ENCODE measurements at places on chromosomes 6 and 20.

DNA sequence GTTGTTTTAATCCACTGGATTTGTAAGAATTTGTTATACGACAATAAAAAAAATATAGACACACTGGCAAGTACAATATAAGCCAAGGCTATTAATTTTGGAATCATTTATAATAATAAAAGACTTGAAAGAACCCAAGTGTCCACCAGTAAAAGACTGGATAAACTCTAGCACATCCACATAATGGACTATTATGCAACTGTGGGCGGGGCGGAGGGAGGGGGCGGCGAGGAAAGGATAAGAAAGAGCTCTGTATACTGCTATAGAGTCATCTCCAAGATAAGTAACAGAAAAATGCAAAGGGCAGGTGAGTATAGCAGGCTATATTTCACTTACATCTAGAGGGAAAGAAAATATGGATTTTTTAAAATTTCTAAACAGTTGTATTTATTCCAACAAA lies 123.3 kb downstream of the TBC1D32 start:
- DNase-seq: no peak

DNA sequence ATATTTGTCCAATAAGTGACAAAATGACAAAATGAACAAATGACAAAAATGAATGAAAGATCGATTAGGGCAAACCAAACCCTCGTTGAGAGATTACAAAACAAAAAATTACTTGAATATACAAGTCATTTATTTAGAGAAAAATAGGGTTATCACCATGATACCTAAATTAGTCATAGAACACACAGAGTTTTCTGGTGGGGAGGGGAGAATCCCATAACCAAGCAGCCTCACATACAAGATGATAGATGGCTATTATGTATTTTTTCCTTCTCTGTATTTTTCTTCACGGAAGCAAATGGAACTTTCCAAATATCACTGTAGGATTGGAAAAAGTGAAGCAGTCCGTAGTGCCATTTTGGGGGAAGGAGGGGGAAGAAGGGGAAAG lies 28.5 kb upstream of the BMP6 start:
- DNase-seq: no peak

GRCh38 chr6:41315943-41316620 lies 19.3 kb upstream of the NCR2 start:
- DNase-seq: no peak

GRCh38 chr6:97110149-97110548 lies 172.9 kb downstream of the MMS22L start:
- DNase-seq: no peak

DNA sequence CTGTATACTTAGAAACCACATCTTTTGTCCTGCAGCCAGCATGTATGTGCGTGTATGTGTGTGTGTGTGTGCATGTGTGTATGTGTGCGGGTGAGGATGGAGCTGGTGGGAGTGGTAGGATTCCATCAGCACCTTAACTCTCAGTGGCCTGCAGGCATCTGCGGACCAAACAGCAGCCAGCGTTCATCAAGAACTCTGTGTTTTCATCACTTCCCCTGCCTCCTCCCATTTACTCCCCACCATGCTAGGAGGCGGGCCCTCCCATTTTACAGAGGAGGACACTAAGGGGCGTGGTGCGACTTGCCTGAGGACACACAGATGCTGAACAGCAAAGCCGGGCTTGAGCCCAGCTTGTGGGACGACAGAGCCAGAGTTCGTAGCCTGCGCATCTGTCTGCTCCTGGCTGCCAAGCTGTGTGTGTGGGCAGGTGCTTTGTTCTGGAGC lies 8.9 kb downstream of the VSTM2L start:
- peak; percentile 56 for DNase-seq

GRCh38 chr20:35248641-35249475 lies 22.4 kb downstream of the MMP24 start:
- peak; percentile 44 for DNase-seq

GRCh38 chr6:8047541-8048292 lies 16.5 kb downstream of the BLOC1S5 start:
- DNase-seq: peak; percentile 18

- no peak for DNase-seq
Observed at GRCh38 chr6:72999995-73000394, 225.3 kb downstream of the KHDC1L start.

- DNase-seq: no peak
Observed at GRCh38 chr20:32282461-32282860, 5.0 kb downstream of the KIF3B start.

DNA sequence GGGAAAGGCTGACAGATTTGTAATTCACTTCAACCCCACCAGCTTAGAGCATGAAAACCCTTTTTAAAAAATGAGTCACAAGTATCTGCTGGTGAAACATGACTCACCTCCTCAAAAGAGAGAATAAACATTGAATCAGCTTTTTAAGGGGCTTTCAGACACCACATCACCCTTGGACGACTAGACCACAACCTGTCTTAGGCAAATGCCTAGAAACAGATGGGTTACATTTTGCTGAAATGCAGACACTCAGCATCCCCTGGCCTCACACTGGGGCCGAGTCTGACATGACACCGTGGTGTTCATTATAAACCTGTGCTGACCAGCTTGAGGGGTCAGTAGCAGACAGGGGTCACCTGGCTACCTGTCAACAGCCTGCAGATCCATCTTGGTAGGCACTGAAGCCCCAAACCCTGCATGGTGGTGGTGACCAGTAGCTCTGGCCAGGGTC lies 175.3 kb upstream of the CST7 start:
- DNase-seq: peak; percentile 93

- no peak for DNase-seq
Observed at GRCh38 chr6:86031713-86032112, 389.0 kb upstream of the SYNCRIP start.

DNA sequence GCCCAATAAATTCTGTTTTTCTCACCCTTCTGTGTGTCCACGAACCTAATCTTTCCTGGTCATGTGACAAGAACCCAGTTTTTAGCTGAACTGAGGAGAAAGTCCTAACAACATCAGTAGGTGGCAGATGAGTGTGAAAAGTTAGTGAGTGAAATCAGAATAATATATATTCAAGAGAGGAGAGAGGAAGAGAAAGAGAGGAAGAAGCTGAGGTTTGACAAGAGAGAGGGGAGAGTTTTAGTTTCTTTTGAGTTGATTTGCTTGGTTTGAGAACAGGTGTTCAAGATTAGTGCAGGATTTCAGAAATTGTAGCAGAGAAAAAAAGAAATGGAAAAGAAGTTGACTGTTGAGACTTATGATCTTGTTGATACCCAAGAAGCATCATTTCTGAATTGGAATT lies 930.5 kb upstream of the FLRT3 start:
- DNase-seq: no peak

- no peak for DNase-seq
Observed at GRCh38 chr6:116298973-116299372, 19.2 kb upstream of the TSPYL1 start.

GRCh38 chr20:50199703-50200102 lies 9.1 kb downstream of the CEBPB start:
- DNase-seq: no peak

- DNase-seq: peak; percentile 40
Observed at GRCh38 chr20:47540443-47541354, 39.0 kb downstream of the NCOA3 start.

All from fibroblast of skin of scalp (primary cell).